ENCODE measurements at places on chromosomes 1 and 21.

DNA sequence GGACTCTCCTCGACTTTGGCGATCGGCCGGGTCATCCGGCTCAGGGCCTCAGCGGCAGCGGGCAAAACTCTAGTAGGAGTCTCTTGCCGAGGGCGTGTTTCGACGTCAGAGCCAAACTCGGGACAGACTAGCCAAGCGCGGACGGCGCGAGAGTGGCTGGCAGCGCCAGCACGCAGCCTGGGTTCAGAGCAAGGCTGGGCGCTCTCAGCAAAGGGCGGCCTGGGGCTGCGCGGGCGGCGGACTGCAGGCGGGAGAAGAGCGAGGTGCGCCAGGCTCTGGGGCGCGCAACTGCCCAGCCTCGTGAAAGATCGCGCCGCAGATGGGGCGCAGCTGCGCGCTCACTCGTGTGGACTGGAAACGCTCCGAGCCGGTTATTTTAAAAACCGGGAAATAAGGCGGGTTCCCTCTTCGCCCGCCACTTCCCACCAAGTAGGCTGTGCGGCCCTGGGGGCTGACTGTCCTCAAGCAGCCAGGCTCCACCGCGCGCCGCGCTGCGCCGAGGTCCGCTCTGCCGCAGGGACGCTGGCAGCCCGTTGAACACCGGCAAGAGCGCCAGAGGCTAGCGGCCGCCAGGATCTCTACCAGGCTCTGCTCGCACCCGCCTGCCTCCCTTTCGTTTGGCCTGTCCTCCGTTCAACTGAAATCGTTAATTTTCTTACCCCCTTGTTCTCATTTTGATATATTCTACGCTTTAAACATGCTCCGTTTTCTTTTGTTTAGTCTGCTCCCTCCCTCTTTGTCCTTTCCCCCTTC lies 2.4 kb downstream of the ALX3 start:
- no peak for DNase-seq

- peak; percentile 43 for DNase-seq
These were observed 5.3 kb upstream of the MROH9 start for GRCh38 chr1:170929835-170930554.

DNA sequence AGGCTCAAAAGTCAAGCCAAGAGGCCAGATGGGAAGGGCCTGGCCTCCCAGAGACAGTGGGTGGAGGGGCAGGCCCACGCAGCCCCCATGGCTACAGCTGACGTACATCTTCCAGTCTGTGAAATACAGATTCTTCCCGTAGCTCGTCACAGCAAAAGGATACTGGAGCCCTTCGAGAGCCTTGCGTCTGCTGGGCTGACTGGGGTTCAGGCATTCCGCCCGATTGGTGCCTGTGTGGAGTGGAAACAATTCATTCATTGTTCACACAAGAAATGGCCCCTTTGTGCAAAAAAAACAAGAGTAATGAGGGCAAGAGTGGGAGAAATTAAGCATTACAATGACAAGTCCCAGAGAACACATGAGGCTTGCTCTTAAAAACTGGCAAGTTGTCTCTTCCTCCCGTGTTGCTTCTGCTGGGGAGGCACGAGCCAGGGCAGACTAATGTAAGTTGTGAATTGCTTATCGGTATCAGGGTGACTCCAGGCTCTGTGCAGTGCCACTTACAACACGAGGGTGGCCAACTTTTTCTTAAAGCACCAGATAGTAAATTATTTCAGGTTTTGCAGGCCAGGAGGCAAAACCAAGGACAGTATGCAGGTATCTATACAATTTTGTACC lies 85.1 kb downstream of the NID1 start:
- no peak for DNase-seq

DNA sequence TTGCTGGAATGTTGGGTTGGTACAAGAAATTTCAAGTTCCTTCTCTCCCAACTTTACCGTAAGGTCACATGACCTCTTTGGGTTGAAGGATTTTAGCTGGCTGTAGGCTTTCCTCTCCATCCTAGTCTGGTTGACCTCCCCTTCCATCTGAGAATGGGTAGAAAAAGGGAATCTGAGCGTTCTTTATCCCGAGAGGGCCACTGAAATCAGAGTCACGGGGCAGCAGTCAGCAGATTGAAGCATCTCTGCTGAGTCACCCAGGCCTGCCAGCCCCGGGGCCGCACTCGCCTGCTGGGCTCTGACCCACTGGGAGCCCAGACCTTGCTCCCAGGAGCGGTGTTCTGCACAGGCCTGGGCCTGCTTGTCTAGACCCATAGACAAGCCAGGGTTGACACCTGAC lies 31.0 kb downstream of the TMCC2 start:
- DNase-seq: no peak

DNA sequence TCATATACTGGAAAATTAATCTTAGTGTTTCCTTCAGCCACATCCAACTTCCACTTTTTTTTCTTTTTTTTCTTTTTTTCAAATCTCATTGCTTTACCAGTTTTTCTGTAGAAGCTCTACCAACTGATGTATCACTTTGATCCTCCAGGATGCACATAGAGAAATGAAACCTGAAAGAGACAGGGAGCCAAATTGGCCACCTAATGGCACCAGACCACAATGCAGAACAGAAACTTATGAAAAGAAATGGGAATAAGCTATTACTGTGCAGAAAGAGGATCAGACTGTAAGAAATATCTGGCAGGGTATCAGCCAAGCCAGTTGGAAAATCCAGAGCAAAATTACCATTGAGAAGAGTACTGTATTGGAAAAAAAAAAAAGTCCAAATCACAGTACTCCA lies 1514.2 kb downstream of the MRPL39 start:
- no peak for DNase-seq

GRCh38 chr1:235450433-235450832 lies 53.8 kb downstream of the B3GALNT2 start:
- no peak for DNase-seq

GRCh38 chr1:63878932-63879331 lies 105.1 kb downstream of the ROR1 start:
- no peak for DNase-seq

DNA sequence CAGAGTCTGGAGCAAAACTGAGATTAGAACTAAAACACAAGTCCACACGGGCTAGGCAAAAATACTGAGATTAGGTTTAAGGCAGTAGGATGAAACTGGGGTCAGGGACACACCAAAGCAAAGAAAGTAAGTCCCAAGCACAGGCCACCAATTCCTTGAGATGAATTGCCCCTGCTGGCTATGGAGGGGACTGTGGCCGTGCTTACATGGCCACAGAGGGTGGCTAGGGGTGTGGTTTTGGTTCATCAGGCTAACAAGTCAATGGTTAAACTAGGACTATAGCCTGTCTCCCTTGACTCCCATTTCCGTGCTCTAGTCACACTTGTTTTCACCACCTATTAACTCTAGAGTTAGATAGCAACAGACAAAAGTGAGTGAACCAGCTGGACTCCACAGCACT lies 394.8 kb downstream of the PBX1 start:
- no peak for DNase-seq

GRCh38 chr1:25629836-25630235 lies 13.2 kb downstream of the MAN1C1 start:
- no peak for DNase-seq

- no peak for DNase-seq
These were observed 28.7 kb upstream of the RGS5 start for GRCh38 chr1:163231385-163231784.

DNA sequence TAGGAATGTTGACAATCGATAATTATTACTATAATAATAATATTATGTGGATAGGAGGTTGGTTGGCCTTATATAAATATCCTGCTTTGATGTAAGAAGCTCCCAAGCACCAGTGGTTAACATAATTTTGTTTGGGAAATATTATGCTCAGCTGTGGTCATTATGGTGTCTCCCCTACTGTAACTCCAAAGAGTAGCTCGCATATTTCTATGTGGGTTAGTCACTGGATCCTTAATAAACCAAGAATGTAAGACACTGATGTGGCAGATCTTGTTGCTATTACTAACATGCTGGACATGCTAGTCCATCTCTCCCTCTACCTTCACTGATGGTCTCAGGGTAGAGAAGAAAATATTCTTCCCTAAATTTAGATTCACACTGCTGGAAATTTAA lies 79.2 kb upstream of the RALGPS2 start:
- DNase-seq: no peak

- no peak for DNase-seq
These were observed 29.4 kb upstream of the CSF3R start for GRCh38 chr1:36511804-36512798.

DNA sequence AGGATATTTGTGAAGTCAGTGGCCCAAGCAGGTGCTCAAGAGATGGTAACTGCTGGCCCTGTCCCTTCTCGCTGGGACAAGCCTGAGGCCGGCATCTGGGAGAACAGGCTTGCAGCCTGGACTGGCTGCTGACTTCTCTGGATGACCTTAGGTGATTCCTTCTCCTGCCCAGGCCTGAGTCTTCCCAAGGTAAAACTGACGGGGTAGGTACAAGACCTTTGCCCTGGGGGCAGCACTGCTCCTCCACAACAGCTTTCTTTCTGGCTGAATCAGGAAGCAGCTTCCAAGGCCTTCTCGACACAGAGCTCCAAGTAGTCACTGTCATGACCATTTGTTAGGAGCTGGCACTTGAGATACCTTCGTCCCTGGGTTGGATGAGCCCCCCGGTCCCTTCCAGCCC lies 59.6 kb downstream of the DMRTB1 start:
- no peak for DNase-seq

DNA sequence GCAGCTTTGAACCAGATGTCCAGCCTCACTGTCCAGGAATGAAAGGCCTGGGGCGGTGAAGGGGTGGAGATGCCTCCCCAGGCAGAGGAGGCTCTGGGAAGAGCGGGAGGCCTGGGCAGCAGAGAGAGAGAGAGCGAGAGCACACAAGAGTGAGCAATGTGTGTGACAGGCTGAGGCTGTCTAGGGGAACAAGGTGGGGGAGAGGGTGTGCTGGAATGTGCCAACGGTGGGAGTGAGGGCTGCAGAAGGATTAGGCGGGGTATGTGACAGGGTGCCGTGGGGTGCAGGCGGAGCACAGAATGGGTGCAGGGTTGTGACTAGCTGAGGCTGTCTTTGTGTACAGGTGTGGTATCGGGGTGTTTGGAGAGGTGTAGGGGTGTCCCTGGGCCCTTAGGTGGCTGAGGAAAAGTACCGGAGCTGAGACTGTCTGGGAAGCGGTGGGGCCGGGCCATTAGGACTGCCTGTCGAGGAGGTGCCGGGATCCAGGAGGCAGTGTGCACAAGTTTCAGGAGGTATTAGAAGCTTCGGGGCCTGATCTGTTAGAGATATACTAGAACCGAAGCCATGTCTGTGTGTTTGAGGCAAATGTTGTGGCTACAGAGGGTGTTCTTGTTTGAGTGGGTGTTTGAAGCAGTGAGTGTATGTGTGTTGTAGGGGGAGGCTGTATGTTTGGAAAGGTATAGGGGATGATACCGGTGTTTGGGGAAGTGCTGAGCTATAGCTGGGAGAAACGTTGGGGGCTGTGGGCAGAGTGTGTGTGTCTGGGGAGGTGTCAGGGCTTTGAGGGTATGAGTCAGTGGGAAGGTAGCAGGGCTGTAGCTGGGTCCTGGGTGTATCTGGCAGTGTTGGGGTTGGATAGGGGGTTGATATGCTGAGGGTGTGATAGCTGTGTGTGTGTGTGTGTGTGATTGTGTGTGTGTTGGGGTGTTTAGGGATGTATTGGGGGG lies 9.1 kb downstream of the AHDC1 start:
- no peak for DNase-seq

DNA sequence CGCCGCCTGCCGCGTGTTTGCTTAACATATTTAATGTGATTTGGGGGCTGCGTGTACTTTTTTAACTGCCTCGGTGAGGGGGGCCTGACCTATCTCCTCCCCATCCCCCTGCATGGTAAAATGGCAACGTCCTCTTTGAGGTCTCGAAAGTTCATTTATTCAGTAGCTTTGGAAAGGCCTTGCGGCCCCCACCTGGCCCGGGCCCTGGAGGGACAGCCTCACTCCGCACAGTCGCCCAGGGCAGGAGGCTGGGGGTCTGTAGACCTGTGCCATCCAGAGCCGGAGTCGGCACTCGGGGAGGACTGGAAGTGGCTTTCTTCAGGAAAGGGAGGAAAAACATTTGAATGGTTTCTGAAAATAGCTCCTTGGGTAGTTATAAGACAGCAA lies 38.0 kb upstream of the ACTRT2 start:
- no peak for DNase-seq

GRCh38 chr1:92118826-92119225 lies 38.7 kb downstream of the BTBD8 start:
- no peak for DNase-seq

DNA sequence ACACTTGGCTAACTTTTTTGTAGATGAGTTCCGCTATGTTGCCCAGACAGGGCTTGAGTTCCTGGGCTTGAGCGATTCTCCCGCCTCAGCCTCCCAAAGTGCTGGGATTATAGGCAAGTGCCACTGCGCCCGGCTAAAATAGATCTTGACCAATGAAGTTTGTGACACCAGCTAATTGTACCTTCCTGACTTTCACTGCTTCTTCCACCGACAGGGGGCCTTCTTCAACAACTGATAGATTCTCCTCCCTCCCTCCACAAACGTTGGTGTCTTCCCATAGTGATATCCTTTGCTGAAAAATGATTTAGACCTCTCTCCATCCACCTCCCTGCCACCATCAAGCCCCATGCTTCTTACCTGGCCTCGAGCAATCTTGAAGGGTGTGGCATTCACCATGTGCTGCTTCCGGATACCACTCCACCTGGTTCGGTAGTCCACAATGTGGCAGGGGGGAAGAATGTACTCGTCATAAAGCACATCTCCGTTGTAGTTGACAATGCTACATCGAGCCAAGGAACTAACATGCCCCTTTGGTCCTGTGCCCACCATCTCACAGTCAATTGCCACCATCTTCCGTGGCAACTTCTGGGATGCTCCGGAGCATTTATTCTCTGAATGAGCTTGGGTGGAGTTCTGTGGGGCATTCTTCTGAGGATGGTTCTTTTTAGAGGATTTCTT lies 1.6 kb upstream of the METTL25B start:
- peak; percentile 43 for DNase-seq

- no peak for DNase-seq
These were observed 107.5 kb upstream of the JUN start for GRCh38 chr1:58891347-58891746.

- DNase-seq: no peak
These were observed 4.1 kb downstream of the LEPR start for GRCh38 chr1:65424573-65424889.

GRCh38 chr1:173869021-173869359 lies 810 bp downstream of the ZBTB37 start:
- no peak for DNase-seq

GRCh38 chr21:42784896-42785451 lies 94.4 kb downstream of the WDR4 start:
- no peak for DNase-seq

- DNase-seq: no peak
These were observed 2.5 kb upstream of the ID3 start for GRCh38 chr1:23561813-23562100.

DNA sequence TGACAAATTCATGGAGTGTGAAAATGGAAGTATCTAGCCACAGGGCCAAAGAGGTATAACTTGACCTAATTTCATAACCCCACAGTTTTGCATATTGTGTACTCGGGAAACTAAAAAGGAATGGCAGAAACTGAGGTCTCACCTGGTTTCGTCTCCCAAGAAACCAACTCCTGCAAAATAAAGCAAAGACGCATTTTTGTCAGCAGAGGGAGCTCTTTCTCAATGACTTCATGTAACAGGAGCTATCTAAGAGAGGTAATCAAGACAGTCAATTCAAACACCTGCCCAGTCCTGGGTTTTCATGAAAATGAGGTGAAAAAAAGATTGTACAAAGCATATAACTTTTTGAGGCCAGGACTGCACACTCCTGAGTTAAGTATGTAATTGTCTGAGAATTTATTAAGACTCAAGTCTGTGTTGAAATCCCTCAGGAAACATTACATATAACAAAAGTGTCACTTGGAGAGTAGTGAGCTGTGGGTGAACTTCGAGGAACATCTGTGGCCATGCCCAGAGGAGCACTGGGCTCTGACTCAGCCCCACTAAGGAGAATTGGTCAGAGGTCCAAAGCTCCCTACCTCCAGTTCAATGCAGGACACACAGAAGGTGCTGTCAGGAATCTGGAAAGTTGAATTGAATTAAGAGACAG lies 17.6 kb downstream of the FCRL4 start:
- DNase-seq: peak; percentile 57

All from NCI-H2171 treated with DMSO at 0.1 percent for 48 hours (cell line).